Right cardiac atrium (tissue), 5 donors: ENCODE measurements at places on chromosomes 7 and 10.

GRCh38 chr7:51023547-51023946, 240.9 kb upstream of the GRB10 start:
- DNase-seq: no peak

DNA sequence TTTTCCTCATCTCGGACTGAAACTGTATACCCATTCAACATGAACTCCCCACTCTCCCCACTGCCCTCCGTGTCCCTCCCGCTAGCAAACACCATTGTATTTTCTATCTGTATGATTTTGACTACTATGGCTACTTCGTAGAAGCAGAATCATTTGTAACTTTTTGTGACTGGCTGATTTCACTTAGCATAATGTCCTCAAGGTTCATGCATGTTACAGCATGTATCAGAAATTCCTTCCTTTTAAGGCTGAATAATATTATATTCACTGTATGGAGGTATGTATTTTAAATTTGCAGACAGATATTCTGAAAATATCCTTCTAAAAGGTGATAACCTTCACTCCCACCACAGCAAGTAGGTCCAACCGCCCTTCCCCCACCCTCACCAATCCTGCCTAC, 42.9 kb upstream of the MMD2 start:
- no peak for DNase-seq

DNA sequence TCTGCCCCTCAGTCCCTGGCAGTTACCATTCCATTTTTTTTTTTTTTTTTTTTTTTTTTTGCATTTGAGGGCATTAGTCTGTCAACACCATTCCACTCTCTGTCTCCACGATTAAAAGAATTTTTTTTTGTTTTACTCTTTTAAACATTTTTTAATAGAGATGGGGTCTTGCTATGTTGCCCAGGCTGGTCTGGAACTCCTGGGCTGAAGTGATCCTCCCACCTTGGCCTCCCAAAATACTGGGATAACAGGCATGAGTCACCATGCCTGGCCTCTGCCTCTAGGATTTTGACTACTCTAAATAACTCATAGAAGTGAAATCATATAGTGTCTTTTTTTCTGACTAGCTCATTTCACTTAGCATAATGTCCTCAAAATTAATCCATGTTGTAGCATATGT, 16.5 kb upstream of the CLDN3 start:
- no peak for DNase-seq

GRCh38 chr10:96891840-96892239, 59.7 kb downstream of the LCOR start:
- no peak for DNase-seq

GRCh38 chr10:58175990-58176900, 91.4 kb downstream of the IPMK start:
- no peak for DNase-seq

GRCh38 chr7:144853542-144853941, 17.7 kb upstream of the TPK1 start:
- no peak for DNase-seq

DNA sequence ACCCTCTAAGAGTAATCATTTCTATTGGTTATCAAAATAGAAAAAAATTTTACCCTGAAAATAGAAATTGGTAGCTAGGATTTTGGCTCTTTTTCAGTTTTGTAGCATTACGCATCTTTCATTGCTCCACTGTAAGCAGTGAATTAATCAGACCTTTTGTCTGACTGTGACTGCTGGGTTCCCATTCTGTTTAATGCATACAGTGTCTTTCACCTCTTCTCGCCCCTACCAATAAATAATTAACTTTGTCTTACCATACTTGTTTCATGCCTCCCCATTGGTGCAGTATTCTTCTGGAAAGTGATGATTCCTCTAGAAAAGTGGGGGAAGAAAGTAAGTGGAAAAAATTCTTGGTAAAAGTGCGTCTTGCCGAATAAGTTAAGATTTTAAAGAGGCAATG, 73.2 kb downstream of the AP3M1 start:
- DNase-seq: no peak

DNA sequence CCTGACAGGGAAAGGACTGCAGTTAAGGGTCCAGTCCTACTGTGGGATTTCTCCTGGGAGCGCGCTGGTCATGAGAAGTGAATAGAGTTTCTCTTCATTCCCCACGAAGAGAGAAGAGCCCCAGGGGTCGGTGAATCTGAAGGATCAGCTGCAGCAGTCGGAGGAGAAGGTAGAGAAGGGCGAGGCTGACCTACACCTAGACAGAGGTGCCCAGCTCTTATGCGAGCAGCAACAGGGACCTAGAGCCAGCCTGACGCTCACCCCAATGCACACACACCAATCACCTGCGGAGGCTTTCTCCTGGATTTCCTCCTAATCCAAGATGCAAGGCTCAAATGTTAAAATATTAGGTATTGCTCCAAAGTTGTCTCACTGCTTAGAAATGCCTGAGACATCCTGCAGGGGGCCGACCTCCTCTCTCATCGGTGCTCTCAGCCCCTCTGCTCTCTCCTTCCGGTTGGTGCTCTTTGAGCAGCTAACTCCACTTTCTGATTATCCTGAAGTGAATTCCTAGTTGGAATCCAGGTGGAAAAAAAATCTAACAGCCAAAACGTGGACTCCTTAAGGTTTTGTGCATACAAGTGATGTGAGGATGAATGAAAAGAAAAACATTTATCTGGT, 176.4 kb downstream of the AHR start:
- DNase-seq: no peak

DNA sequence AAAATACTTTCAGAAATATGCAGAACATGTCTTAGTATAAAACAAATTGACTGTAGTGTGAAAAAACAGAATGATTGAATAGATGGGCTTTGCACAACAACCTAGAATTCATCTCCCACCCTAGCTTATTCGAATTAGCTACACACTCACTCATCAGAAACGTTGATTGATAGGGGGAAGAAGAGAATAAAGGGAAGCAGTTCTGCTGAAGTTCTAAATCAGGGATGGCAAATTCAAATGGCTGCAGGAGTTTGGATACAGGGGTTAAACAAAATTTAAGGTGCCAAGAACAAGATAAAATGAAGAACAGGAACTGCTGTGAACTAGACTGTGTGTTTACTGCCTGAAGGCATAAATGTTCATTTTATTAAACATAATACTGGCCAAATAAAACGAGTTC, 9.0 kb downstream of the CD36 start:
- no peak for DNase-seq

GRCh38 chr7:73622909-73623797, 1.2 kb downstream of the MLXIPL start:
- DNase-seq: peak; percentile 78

- peak; percentile 72 for DNase-seq
Measured at GRCh38 chr10:116771101-116771958, 29.0 kb upstream of the HSPA12A start.

- no peak for DNase-seq
Measured at GRCh38 chr7:156842740-156843140, 50.2 kb downstream of the LMBR1 start.

DNA sequence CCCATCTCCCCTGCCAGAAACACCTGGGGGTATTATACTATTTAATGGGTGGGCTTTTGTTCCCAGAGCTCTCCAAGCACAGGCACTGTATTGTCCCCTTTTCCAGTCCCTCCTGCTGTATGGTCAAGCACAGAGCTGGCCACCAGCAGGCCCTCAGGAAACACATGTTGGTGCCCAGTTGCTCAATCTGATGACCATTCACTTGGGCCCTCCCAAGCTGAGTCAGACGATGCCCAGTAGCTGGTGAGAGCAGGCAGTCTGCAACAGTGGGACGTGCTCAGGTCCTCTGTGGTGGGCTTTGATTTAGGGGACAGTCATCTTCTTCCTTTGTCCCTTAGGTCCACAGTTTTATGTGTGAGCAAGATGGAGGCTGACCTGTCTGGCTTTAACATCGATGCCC, 11.8 kb downstream of the SFXN2 start:
- DNase-seq: peak; percentile 54
